HepG2 (cell line): ENCODE measurements at places on chromosomes 7 and 10. TPM values are rescaled to one million over a fixed set of nuclear protein-coding genes. Genes with fewer than 3 reads are reported as not detected.

DNA sequence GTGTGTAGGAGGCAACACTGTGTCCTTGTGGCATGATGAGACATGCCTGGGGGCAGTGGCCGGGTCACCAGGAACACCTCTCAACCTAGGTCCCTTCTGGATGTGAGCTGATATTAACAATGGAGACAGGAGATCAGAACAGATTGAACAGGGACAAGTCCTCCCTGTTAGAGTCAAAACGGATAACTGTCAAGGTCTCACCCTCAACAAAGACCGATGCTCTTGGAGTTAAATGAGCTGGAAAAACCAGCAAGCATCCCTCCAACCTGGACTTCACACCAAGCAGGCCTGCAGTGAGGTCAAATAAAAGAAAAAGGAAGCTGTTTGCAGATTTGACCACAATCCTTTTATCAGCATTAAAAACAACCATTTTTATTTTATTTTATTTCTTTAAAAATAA is 49.0 kb downstream of the SLIT1 start:
- DNase-seq = no peak

OR2A12 gene
- not detected in 2 replicates for total RNA-seq

DNA sequence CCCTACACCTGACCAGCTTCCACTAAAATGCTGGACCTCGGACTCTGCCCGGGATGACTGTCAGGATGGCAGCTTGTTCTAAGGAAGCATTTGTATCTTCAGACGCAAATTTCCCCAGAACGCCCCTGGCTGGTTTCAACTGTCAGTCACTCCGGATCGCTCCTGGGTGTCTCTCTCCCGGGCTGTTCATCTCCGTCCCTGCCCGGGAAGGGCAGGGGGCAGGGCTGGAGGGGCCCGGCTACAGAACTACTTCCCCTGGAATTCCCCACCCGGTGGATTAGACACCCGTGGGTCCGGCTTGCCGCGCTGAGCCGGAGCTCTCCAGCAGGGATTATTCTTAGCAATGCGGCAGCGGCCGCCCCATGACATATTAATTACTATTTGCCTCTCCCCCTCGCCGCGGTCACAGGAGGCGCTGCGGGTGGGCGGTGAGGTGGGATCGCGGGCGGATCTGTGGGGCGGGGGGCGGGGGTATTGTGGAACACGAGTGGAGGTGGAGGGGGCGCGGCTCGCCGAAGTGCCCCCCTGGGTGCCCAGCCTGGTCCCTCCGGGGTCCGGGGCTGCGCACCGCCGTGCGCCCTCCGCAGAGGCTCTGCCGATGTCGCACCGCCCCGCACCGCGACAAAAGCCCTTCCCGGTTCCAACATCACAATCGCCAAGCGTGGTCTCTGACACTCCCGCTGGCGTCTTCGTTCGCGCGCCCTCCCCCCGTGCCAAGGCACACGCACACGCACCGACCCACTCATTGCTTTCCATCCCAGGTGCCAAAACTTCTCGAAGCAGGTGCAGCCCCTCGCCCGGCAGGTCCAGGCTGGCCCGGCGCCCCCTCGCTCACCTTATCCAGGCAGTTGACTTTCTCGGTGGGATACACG is 276.1 kb upstream of the NEBL start:
- no peak for DNase-seq

- no peak for DNase-seq
Measured at GRCh38 chr10:132716691-132717490, 69.1 kb downstream of the NKX6-2 start.

GRCh38 chr7:40680657-40681056 is 545.9 kb downstream of the SUGCT start:
- peak; percentile 28 for DNase-seq

GRCh38 chr10:549391-549790 is 140.1 kb downstream of the DIP2C start:
- DNase-seq = no peak

NOS3 gene
- 3.7 and 4.8 TPM in 2 replicates for total RNA-seq

GRCh38 chr10:18197706-18198105 is 57.5 kb downstream of the CACNB2 start:
- no peak for DNase-seq

RBP3 gene
- not detected in 2 replicates for total RNA-seq

OPN4 gene
- total RNA-seq = not detected in 2 replicates

TRIM73 gene
- 4.5 and 5.7 TPM in 2 replicates for total RNA-seq

CABCOCO1 gene
- not detected in 2 replicates for total RNA-seq

- DNase-seq = no peak
Measured at GRCh38 chr7:69692611-69693010, 94.3 kb downstream of the AUTS2 start.
